ENCODE measurements at places on chromosomes 1 and 21.

DNA sequence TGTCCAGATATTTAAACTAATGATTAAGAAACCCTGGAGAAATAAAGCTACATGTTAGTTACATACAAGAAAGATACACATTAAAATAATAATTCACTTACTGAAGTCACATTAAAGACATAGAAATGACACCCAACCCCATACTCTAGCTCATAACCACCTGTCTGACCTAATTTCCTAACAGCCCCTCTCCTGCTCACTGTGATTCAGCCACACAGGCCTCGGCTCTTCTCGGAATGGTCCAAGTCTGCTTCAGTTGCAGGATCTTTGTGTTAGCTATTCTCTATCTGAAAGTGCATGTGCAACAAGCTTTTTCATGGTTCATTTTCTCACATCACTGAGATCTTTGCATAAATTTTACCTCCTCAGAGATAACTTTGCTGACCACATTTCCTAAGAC is 209.8 kb downstream of the TM2D1 start:
- no peak for DNase-seq

DNA sequence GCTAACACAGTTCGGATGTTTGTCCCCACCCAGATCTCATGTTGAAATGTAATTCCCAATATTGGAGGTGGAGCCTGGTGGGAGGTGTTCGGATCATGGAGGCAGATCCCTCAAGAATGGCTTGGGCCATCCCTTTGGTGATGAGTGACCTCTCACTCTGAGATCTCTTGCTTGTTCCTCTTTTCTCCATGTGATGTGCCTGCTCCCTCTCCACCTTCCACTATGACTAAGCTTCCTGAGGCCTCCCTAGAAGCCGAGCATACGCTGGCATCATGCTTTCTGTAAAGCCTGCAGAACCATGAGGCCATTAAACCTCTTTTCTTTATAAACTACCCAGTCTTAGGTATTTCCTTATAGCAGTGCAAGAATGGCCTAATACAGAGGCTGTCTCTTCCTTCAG is 8.1 kb upstream of the PLA2G5 start:
- no peak for DNase-seq

GRCh38 chr1:57091642-57092041 is 125.8 kb upstream of the C8B start:
- no peak for DNase-seq

DNA sequence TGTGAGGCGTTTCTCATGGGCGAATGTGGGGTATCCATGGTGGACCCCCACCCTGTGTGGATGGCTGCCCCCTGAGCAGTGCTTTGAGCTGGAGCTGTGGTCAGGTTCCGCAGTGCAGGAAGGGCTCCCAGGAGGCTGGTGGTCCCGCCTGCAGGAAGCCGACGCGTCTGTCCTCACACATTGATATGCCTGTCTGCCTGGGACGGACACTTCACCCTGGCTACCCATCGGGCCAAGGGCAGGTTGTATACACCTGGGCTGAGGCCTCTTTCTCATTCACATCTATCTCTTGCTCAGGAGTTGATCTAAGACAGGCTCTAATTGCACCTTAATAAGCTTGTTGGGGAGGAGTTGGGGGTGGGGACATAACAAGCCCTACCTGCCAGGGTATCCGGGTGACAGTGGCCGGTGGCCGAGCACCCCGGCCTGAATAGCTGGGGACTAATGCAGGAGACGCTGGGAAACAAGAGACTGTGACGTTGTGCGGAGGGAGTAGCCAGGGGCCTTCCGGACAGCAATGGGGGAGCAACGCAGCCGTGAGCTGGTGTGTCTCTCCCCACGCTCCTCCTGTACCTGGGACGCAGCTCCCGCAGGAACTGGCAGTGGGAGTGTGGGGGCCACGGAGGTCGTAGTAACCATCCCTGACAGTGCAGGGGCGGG is 21.7 kb downstream of the PDXK start:
- no peak for DNase-seq

DNA sequence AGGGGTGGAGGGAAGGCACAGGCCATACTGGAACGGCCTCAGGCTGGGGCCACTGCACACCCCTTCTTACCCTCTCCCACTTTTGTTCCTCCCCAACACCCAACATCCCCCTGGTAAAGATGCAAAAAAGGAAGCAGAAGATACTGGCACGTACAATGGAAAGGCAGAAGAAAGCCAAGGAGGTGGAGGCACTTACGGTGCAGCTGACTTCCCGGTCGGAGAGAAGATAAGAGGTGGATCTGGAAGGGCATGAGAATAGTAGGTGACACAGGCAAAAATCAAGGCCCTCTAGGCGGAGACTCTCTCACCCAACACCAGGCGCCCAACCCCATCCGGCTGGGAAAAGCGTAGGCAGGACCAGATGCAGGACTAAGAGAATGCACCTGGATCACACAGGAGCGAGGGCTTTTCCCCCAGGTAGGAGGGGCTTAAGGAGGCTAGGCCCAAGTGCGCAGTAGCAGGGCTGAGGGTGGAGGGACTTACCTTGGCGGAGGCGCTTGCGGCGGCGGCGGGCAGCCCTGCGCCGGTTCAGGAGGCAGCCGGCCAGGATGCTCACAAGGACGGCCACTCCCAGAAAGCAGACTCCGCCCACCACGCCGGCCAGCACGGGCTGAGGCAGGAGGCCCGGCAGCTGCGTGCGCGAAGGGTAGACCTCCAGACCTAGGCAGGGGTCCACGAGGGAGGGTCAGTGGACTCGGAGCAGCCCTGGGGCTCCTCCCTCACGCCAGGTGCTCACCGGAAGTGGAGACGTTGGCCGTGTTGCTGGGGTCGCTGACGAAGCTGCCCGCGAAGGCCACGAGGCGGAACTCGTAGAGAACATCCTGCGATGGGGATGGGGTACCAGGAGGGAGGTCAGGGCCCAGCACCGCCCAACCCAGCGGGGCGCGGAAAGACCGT is 4.1 kb upstream of the TAGLN2 start:
- DNase-seq = no peak

DNA sequence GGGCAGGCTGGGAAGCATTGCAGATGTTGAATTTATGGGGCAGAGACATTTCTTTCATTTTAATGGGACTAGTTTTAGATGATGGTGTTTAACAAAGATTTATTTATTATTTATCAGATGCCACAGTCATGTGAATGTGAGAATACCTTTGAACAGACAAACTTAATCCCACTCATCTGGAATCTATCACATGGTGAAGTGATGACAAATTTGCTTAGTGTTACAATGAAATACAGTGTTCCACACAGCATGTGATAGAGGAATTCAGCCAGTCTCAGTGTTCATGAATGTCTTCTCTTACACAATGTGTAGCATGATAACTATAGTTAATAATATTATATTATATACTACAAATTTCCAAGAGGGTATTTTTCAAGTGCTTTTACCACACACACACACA is 1361.7 kb upstream of the B3GALT2 start:
- no peak for DNase-seq

DNA sequence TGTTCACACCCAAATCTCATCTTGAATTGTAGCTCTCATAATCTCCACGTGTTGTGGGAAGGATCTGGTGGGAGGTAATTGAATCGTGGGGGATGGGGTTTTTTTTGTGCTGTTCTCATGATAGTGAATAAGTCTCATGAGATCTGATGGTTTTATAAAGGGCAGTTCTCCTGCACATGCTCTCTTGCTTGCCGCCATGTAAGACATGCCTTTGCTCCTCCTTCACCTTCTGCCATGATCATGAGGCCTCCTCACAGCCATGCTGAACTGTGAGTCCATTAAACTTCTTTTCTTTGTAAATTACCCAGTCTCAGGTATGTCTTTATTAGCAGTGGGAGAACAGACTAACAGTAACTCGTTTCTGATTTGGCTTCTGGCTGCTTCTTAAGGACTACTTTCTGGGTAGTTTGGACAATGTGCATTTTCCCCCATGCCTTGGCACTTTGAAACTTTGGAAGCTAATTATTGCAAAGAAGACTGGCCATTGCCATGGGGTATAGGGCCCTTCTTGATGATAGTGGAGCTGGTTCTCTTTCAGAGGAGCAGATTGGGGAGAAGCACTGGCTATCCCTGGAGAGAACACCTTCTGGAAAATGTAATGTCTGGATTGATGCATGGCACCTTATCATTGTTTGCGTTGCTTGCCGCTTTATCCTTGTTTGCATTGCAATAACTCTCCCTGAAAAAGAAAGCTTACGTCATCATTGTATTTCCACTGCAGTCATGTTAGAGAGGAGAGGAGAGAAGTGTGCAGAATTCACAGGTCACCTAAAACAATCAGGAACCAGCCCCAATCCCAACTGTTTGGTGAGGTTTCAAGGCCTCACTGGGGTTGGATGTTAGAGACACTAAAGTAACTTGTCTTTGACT is 5.9 kb downstream of the CNIH3 start:
- DNase-seq = no peak

GRCh38 chr1:96683931-96684330 is 37.7 kb upstream of the PTBP2 start:
- DNase-seq = no peak

- no peak for DNase-seq
Measured at GRCh38 chr1:190564117-190564516, 86.5 kb upstream of the BRINP3 start.

- DNase-seq = no peak
Measured at GRCh38 chr1:118711356-118711755, 276.8 kb downstream of the TBX15 start.

- no peak for DNase-seq
Measured at GRCh38 chr1:77188770-77189169, 30.5 kb downstream of the PIGK start.

DNA sequence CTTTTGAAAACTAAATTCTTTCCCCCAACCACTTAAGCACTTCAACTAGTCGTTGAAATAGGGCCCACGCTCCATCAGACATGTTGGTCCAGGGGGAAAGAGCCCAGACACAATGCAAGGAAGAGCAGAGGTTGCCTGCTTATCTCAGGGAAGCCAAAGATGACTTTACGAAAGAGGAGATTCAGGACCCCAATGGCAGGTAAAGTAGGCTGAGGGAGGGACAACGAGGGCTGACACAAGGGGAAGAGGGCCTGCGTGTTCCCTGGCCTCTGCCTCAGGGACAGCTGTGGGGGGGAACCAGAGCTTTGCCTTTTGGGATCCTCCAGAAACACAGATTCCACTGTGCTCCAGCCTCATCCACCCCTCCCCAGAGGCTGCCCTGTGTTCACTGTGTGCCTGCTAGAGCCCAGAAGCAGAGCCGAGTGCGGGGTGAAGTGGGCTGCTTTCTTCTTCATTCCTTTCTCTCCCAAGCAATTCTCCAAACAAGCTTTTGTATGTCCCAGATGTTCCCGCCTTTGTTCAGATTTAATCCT is 135.5 kb upstream of the GRIK3 start:
- no peak for DNase-seq

DNA sequence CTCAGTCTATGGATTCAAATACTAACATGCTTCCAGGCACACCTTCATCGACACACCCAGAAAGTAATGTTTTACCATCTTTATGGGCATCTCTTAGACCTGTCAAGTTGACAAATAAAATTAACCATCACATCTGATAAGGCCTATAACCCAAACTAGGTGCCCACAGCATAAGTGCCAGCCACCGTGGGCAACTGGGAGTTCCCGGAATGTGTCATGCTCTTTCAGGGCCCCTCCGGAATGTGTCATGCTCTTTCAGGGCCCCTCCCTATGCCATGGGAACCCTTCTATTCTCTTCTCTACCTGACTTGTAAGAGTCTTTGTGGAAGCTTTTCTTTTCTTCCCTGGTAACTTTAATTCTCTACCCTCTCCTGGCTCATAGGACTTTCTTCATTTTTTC is 26.6 kb downstream of the KRTAP24-1 start:
- no peak for DNase-seq

DNA sequence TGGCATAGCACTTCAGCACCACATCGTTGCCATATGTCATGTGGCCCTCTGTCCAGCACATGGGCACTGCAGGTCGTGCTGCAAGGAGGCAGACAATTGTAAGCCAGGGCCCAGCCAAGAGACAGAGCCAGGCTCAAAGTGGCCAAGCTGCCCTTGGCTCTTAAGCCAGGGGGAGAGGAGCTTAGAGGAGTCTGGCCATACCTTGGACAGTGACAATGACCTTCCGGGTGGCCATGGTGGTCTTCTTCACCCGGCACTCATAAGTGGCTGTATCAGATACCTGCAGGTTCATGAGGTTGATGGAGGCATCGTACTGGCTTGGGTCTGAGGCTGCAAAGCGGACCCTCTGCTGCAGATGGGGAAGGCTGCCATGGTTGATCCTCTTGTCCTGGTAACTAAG is 4.6 kb downstream of the VSIG8 start:
- DNase-seq = no peak

DNA sequence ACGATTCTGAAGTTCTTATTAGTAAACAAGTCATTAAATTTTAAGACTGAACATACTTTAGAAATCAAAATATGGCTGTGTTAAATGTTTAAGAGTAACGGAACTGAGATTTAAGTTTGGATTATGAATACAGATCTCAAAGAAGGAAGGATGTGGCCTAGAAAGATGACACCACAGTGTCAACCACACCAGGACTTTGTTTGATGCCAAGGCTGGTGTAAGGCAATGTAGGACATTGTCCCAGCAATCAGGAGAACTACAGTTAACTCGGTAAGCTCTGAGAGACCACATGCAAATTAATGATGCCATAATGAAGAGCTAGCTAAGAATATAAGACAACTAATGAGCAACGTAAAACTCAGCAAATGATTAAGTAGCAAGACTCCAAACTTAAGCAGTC is 932.9 kb downstream of the ADGRL2 start:
- DNase-seq = no peak

DNA sequence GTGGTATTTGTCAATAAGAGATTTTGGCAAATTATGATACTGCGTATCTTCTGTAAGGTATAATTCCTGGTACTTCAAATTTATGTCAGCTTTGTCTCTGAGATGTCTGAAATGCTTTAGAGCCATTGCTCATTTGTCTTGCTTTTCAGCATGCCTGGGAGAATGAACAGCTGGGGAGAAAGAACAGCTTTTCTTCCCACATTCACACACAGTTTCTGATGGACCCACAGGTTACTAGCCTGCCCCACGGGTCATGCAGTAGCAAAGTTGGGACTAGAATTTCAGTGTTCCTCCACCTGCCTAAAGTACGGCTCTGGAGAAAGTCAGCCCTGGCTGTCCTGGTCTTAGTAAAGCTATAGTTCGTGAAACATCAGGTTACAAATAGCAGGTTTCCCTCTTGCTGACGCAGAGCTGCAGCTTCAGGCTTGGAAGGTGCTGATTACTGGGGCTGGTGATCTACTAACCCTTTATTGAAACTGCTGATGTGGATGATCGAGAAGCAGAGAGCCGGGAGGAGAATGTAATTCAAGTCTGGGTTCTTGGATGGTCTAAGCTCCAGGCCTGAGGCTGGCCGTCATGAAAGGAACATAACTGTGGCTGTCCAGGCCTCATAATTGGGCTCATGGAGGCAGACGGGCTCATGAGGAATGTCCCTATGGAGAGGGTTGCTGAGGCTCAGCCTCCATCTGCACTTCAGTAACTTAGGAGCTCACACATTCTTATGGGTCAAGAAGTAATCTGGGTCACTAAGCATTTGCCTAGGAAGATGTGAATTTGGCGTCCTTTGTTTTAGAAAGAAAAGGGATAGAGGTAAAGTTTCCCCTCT is 12.4 kb downstream of the GALNT2 start:
- DNase-seq = no peak

GRCh38 chr21:33230545-33231324 is 997 bp downstream of the IFNAR2 start:
- no peak for DNase-seq

GRCh38 chr1:75392278-75392677 is 218.6 kb downstream of the SLC44A5 start:
- no peak for DNase-seq
